CD8-positive, alpha-beta memory T cell (primary cell): ENCODE measurements at places on chromosomes 4 and X. TPM values are rescaled to one million over a fixed set of nuclear protein-coding genes. Genes with fewer than 3 reads are reported as not detected.

DNA sequence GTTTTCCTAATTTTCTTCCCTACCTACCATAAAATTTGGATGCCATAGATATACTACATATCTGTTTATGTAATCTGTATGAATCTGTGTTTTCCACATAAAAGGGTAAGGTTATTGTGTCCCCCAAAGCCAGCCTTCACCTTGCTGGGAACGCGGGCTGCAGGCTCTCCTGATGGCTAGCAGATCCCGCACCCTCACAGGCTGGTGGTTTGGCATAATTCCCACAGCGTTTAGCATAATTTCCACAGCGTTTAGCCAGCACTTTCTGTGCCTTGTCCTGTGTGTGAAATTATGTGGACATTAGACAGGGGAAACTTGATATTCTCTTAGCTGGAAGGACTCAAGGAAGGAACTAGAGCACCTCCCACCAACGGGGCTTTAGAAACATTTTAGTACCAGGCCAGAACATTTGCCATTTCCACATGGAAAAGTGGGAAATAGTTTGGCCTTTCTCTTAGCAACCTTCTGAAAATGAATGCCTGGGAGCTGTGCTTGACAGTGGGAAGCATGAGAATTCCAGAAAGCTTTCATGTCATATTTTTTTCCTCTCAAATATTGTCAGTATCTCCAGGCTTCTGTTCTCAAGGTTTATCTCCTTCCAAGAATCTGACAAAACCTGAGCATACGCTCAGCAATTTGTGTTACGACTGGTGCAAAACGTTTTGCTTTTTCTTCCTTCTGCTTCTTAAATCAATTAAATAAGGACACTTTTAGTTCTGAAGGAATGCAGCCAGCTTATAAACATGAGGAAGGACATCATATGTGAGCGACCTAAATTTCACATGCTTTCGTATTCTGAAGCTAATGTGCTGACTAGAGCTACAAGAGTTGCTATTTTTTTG, 67.9 kb downstream of the STK32B start:
- no peak for DNase-seq

DNA sequence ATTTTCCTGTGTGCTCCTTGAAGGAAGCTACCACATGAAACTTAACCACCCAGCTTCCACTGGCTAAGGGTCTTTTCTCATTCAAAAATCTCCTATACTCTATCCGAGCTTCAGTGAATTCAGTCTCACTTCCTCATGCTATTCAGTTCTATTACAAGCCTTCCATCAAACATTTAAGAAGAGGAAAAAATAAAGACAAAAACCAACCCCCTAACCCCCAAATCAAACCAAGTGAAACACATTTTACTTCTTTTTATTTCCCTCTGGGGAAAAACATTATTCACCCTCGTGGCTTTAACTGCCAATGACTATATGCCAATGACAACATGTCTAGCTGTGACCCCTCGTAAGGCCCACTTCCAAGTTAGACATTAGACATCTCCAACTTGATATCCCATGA, 16.2 kb upstream of the WDR19 start:
- no peak for DNase-seq

- no peak for DNase-seq
Observed at GRCh38 chr4:141605425-141605856, 30.9 kb upstream of the IL15 start.

- DNase-seq: no peak
Observed at GRCh38 chr4:154082760-154083535, 294.1 kb upstream of the SFRP2 start.

The NAP1L3 gene
- 2.1 TPM for total RNA-seq

DNA sequence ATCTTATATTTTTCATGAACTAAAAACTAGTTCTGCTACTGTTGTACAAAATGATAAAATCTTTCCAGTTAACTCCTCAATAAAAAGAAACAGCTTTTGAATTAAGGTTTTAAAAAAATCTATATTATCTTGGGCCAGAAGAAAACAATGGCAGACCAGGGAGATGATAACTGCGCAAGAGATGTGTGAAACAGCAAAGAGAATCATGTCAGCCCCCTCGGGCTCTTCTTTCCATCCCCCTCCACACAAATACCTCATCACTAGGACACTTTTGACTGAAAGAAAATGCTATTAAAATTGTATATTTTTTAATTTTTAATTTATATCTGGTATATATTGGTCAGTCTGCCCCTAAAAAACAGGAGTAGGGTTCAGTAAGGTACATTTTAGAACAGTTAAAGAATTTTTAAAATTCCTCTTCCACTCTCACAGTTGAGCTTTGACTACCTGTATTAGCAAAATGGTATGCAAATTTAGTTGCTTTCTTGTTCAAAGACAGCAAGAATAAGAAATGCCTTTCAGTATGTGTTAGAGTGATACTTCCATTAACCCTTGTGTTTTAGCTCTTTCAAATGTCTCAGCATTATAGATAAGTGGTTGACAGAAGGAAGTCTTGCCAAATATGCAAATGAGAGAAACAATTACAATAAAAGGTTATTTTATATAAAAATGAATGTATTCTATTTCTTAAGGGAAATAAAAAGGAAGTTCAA, 36.4 kb upstream of the LCORL start:
- DNase-seq: no peak

DNA sequence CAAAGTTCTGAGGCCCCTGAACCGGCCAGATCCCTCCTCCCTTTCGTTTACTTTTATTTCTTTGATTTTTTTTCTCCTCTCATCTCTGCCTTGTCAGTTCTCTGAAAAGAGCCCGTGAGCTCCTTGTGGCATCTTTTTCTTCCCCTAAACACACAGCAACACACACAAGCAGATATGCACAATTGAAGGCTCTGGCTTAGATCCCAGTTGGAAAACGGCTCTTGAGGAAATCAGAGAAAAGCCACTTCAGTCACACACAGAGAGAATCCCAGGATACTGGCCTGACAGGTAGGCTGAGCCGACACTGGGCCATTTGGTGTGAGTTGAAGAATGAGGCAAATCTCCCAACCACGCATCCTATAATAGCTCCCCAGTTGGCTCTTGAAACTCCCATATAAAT, 12.9 kb downstream of the DIPK2B start:
- no peak for DNase-seq

The NAT8L gene
- 0.42 TPM for total RNA-seq

GRCh38 chrX:38220024-38220414, 652 bp downstream of the SRPX start:
- DNase-seq: no peak

DNA sequence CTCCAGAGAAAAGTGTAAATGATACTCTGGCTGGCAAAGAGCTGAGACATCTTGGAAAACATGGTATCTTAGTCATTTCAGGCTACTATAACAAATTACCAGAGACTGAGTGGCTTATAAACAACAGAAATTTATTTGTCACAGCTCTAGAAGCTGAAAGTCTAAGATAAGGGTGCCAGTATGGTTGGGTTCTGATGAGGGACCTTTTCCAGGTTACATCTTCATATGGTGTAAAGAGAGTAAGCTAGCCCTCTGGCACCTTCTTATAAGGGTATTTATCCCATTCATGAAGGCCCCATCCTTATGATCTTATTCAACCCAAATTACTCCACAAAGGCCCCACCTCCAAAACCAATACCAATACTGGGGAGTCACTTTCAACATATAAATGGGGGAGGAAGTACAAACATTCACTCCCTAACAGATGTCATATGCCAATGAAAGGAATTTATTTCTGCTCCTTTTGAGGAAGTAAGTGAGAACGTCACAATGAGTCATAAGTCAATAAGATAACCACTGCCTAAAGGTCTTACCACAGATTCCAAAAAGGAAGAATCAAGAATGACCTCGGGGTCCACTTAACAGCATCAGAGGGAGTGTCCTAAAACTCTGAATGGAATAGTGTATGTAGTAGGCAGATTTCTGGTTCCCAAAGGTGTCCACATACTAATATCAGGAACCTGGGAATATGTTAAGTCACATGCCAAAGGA, 246.6 kb downstream of the OPHN1 start:
- no peak for DNase-seq

The GC gene
- not detected for total RNA-seq

The MTMR8 gene
- total RNA-seq: 4.7 TPM

DNA sequence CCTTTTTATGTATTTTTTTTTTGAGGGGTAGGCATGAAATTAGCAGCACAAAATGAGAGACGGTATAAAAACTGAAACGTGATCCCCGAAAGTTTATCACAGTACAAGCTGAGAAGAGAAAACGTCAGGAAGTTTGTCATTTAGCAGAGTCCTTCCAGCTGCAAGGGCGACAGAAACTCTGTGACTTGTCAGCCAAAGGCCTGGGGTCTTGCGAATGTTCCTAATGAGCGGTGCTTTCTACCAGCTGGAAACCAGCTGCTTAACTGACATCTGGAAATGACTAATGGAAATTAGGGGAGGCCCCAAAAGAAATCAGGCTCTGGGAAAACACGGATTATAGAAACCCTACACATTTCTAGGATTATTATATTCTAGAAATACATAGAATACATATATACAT, 66.5 kb downstream of the CHRNA9 start:
- no peak for DNase-seq

The RBM46 gene
- total RNA-seq: not detected

The RTL9 gene
- not detected for total RNA-seq

The SPIN2A gene
- 0.47 TPM for total RNA-seq

DNA sequence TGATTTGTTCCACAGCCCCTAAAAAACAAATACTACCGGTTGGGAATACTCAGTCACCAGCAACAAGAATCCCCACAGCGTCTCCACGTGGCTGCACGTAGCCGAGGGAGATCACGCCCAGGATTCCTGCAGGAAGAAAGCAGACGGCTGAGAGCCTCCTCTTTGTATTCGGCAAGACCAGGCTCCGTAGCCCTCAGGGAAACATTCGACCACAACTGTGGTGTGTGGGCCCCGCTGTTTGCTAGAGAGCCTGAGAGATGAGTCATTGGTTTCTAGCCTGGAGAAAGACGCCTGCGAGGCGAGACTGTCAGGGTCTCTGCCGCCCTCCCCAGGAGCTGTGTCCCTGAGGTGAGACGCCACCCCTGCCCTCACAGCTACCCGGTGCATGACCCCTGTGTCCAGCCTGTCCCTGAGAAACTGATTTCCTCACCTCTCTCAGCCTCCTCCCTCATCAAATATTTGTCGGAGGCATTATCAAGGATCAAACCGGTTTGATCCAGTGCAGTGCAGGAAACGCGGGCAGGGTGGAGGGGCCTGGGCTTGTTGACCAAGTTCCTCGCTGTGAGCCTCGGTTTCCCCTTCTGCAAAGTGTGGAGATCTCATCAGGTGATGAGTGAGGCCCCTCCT, 4.7 kb upstream of the S100P start:
- DNase-seq: peak; percentile 72

GRCh38 chrX:107398115-107398514, 51.3 kb upstream of the FRMPD3 start:
- no peak for DNase-seq

GRCh38 chr4:89171176-89171805, 60.0 kb downstream of the TIGD2 start:
- DNase-seq: no peak

- no peak for DNase-seq
Observed at GRCh38 chr4:36316607-36317006, 35.2 kb downstream of the DTHD1 start.
